ENCODE measurements at places on chromosomes 1 and 21.

DNA sequence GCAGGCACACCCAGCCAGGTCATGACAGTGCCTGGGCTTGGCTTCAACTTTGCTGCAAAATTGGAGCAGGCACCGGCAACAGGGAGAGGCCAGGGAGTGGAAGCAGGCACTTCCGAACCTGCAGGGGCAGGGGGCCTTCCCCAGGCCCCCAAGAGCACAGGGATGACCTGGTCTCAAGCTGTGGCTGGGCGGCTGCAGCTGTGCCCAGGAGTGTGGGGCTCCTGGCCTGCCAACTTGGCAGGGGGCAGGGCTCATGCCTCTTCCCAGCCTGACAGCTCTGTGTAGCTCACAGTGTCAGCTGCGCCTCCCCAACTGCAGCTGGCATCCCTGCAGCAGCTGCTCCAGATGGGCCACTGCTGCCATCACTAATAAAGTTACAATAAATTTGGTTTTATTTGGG, 51.5 kb upstream of the SCYL3 start:
- no peak for DNase-seq
- H3K4me3 ChIP-seq = no peak overlapping the region
- no peaks in the 10 kb centered on the region for H3K27me3 ChIP-seq
- H3K27ac ChIP-seq = no peak overlapping the region

DNA sequence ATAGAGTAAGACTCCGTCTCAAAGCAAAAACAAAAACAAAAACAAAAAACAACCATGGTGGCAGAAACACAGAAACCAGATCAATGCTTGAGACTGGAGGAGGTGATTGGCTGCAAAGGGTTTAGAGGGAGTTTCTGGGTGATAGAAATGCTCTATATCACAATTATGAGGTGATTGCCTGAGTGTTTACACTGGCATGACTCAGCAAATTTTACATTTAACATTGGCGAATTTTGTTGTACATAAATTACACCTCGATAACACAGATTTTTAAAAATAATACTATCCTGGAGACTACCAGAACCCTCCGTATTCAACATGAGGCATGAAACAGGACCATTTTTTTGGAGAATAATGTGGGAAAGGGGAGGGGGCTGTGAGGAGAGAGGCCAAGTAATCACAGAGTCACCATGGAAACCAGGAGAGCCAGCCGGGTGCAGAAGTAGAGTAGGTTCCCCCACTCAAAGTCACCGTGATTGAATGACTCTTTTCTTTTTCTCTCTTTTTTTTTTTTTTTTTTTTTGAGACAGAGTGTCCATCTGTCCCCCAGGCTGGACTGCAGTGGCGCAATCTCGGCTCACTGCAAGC, 24.3 kb downstream of the HEYL start:
- DNase-seq = no peak
- H3K4me1 ChIP-seq = no peaks in the 10 kb centered on the region
- H3K36me3 ChIP-seq = no peaks in the 10 kb centered on the region
- H3K27ac ChIP-seq = no peak overlapping the region

DNA sequence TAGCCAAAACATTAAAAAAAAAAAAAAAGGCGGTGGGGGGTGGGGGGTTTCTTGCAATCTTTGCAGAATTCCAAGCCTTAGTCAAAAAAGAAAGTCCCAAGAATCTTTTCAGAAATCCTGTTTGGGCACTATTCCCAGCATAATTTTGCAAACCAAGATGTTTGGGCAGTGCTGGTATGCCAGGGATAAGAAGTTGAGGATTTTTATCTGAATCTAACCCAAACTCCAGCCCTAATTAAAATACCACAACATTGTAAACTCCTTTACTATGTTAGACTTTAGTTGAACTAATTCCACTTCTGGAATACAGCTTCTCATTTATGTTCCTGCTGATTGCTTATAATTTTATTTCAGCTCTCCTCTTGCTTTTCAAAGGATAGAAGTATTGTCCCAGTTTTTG, 504.1 kb upstream of the ADGRL2 start:
- no peaks in the 10 kb centered on the region for H3K4me1 ChIP-seq
- no peaks in the 10 kb centered on the region for H3K27me3 ChIP-seq
- no peaks in the 10 kb centered on the region for H3K36me3 ChIP-seq
- DNase-seq = no peak

GRCh38 chr1:7898962-7899361, 41.7 kb downstream of the TNFRSF9 start:
- no peaks in the 10 kb centered on the region for H3K36me3 ChIP-seq
- peaks cover 3% of the 10 kb centered on the region for H3K4me1 ChIP-seq
- H3K27me3 ChIP-seq = no peaks in the 10 kb centered on the region
- DNase-seq = no peak
- no peak overlapping the region for H3K27ac ChIP-seq

DNA sequence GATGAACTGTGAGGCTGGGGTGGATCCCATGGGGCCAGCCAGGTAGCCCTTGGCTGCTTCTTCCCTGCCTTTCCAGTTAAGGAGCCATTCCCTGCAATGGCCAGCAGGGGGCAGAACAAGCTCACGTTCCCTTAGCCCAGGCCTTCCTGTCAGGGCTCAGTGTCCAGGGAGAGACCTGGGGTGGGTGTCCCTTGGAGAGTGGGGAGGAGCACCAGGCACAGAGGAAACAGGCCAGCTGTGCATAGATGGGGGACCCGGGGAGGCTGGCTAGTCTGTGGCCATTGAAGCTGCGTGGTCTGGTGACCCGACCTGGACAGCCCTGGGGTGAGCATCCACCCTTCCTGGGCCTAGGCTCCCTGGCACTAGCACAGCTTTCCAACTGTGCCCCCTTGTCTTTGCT, 13.2 kb upstream of the EPS8L3 start:
- H3K4me1 ChIP-seq = peaks cover 9% of the 10 kb centered on the region
- H3K27ac ChIP-seq = peak overlapping the region; percentile 45
- H3K27me3 ChIP-seq = peaks cover 11% of the 10 kb centered on the region
- DNase-seq = peak; percentile 57
- H3K36me3 ChIP-seq = peaks cover 3% of the 10 kb centered on the region
- no peak overlapping the region for H3K4me3 ChIP-seq

- no peak overlapping the region for H3K4me3 ChIP-seq
- H3K36me3 ChIP-seq = no peaks in the 10 kb centered on the region
- peaks cover 4% of the 10 kb centered on the region for H3K4me1 ChIP-seq
- H3K27ac ChIP-seq = no peak overlapping the region
- H3K27me3 ChIP-seq = no peaks in the 10 kb centered on the region
Measured at GRCh38 chr1:52906135-52906603, 15.4 kb downstream of the ECHDC2 start.

DNA sequence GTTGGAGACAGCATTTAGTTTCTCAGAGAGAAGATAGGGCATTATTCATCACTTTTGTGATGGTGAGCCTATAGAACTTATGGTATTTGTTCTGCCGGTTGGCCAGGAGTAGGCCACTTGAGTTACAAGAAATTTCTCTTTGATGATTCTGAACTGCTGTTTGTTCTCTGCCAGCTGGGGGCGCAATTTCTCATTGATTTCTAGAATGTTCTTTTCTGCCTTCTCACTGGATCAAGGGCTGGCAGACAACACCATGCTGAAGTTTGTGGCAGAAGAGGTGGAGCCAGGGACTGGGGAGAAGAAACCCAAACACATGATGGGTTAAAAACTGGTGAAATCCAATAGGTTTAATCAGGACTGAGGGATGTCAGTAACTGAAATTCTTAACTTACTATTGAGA, 360.6 kb downstream of the FAM72C start:
- H3K27me3 ChIP-seq = peaks cover 28% of the 10 kb centered on the region
- H3K4me1 ChIP-seq = no peaks in the 10 kb centered on the region
- no peak for DNase-seq

- H3K27ac ChIP-seq = no peak overlapping the region
- DNase-seq = no peak
- peaks cover 48% of the 10 kb centered on the region for H3K27me3 ChIP-seq
- no peaks in the 10 kb centered on the region for H3K4me1 ChIP-seq
- no peak overlapping the region for H3K4me3 ChIP-seq
Measured at GRCh38 chr1:203448521-203449061, 27.0 kb upstream of the PRELP start.

Measured in T-helper 17 cell (primary cell).